Epithelial cell of proximal tubule (primary cell): ENCODE measurements at places on chromosomes 12 and 14.

DNA sequence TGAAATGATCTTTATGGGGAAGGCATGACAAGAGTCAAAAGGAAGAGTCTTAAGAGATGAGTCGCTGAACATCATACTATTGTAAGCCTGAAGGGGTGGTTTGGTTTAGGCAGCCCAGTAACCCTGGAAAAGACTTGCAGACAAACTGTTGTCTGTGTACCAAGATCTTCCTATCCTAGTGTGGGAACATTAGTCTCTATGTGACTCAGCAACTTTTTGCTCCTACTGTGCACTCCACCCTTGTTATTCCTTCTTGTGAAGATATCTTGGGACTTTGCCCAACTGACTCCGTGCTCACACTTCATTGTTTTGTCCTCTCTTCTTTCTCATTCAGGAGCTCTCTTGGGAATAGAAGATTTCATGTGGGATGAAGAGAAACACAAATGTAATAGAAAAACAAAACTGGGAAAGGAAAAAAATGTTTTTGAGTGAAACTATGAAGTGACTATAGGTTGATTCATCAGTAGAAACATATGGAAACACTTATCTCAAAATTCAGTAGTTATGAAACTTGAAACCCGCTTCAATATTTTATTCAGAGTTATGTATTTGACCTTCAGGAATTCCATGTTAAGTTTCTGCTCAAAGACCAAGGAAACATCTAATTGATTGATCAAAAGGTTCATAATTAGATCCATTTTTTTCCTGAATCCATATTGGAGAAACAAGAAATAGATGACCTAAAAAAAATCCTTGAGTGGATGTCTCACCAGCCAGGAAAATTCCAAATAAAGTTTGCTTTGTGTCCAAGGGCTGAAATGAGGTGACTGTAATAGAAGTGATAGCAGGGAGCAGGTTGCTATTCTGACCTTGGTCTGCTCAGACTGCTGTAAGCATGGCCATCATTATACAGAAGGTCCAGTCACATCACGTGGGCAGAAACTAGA is 67.2 kb downstream of the BTG1 start:
- peak; percentile 66 for DNase-seq

- DNase-seq: no peak
Observed at GRCh38 chr12:64268409-64268808, 46.3 kb upstream of the KICS2 start.

- no peak for DNase-seq
Observed at GRCh38 chr12:95733141-95733825, 57.3 kb downstream of the NTN4 start.

DNA sequence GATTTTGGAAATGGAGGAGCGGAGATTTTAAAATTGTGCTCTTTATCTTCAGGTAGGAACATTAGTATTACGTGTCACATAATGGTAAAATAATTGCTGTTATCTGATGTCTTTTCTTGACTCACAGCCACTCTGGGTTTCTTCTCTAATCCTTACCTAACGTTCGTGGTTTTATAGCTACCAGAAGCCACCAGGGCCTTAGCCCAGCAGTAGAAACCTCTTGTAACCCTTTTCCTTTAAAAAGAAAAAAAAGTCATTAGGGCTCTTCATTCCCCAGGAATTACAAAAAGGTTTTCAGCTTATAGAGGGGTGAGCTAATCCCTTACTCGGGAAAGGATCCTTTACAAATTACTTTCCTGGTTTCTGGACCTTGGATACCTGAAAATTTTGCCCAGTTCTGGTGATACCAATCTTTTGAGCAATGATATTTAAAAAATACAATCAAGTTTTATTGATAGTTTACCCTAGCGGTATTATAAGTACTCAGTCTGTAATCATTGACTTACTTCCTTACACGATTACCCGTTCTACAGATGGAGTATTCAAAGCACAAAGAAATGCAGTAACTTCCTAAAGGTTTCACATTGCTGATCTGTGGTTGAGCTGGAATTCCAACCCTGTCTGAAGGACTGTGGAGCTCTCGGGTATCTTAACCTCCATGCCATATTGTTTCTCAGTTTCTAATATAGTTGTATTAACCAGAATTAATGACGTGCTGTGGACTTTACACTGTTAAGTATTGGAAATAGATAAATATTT is 1.6 kb downstream of the GABARAPL1 start:
- peak; percentile 74 for DNase-seq

DNA sequence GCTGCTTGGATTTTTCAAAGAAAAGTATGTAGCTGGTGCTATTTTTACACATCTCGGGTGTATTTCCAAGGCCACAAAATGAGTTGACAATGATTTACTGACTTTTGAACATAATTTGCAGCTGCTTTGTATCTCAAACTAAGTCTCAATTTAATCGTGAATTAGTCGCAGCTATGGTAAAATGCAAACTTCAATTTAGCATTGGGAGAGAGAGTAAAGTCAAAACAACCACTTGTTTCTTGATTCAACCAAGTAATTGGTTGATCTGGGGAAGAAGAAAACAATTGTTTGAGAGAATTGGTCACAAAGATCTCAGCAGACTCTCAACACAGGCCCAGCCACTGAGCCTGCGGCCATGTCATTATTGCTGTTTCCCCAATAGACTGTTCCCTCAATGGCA is 75.0 kb upstream of the DYRK2 start:
- DNase-seq: no peak

DNA sequence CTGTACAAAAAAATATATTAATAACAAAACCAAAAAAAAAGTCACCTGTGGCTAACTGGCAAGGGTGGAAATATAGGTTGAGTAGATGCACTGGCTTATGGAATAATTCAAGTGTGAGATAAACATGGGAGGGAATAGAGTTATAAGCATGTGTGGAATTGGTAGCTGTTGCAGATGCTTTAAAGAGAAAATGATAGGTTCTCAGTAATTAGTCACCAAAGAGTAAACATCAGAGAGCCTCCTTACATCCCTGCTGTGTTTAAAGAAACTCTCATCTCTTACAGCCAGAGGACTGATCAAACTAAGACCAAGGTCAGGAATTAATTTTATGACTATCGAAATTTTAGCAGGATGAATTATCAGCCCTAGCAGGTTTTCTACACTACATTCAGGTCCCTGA is 70.5 kb downstream of the EGLN3 start:
- DNase-seq: no peak

- no peak for DNase-seq
Observed at GRCh38 chr12:47590771-47591360, 115.0 kb downstream of the RPAP3 start.

DNA sequence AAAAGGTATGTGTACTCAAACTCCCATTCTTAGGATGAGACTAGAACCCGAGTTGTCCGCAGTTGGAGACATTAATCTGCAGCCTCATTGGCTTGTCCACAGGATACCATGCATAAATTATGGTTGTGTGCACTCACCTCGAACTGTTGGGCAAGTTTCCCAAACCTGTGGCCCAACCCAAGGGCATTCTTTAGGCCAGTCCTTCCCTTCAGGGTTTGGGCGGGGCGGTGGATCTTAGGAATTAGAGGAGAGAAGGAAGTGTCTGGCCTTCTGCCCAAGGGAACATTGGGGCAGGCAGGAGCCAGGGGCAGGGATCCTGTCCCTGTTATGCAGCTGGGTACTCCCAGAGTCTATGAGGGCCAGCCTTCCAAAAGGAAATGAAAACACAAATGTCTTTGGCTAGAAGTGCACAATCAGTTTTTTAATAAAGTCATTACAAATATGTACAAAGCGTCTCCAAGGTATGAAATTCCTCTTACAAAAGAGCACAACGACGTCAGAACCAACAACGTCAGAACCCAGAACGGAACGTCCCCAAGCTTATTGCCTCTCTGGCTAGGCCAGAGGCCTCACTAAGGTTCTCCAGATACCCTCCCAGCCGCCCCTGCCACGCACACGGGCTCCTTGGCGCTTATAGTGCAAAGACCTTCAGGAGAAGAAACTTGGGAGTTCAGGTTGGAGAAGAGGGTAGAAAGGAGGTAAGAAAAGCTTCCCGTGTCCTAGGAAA is 25.3 kb downstream of the HRK start:
- DNase-seq: no peak

- DNase-seq: no peak
Observed at GRCh38 chr14:104470588-104470987, 109.0 kb upstream of the C14orf180 start.

- no peak for DNase-seq
Observed at GRCh38 chr12:89344043-89344861, 8.0 kb downstream of the DUSP6 start.

- no peak for DNase-seq
Observed at GRCh38 chr14:81561084-81561775, 27.6 kb upstream of the SEL1L start.

GRCh38 chr14:52336241-52336640 is 22.1 kb downstream of the PTGER2 start:
- DNase-seq: no peak

- no peak for DNase-seq
Observed at GRCh38 chr14:100406505-100407131, 83.5 kb downstream of the SLC25A47 start.

DNA sequence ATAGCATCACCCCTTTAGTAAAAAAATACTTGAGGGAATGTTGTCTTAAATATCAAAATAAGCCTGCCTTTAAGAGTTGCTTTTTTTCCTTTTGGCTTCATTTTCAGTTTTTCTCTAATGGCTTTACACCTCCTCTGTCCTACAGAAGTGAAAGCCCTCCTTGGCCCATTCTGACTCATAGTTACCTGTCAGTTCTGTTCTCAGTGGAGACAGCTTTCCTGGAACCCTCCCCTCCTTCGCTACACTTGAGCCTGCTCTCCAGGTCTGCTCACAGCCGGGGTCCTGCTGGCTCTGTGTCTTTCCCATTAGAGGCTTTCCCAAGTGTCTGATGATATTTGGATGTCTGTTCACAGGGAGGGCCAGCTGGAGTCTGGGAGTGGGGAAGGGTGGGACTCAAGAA is 84.0 kb downstream of the PELI2 start:
- DNase-seq: no peak

GRCh38 chr12:99736760-99737269 is 89.3 kb downstream of the GARIN6 start:
- no peak for DNase-seq
